Foreskin melanocyte (primary cell): ENCODE measurements at places on chromosomes 2 and 18.

- DNase-seq, result no peak
Observed at GRCh38 chr18:25284861-25285550, 67.0 kb downstream of the ZNF521 start.

GRCh38 chr2:235765181-235765820 lies 271.5 kb downstream of the AGAP1 start:
- DNase-seq, result no peak

DNA sequence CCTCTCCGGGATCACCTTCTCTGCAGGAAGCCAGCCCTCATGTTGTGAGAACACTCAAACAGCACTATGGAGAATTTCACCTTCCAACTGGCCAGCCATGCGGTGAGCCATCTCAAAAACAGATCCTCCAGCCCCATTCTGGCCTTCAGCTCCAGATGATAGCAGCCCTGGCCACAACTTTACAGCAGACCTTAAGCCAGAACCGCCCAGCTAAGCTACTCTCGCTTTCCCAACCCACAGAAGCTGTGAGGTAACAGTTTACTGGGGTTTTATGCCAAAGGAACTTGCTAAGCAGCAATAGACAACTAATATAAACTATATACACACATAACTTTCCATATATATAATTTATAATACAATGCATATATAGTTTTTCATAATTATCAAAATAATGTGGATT lies 11.6 kb upstream of the PTPN4 start:
- DNase-seq, result no peak

- DNase-seq, result no peak
Observed at GRCh38 chr2:236715077-236715476, 145.5 kb downstream of the ACKR3 start.

GRCh38 chr2:111676291-111676822 lies 207.6 kb downstream of the ANAPC1 start:
- no peak for DNase-seq

GRCh38 chr2:20762945-20763683 lies 59.8 kb downstream of the LDAH start:
- no peak for DNase-seq

- no peak for DNase-seq
Observed at GRCh38 chr2:68431316-68431972, 35.6 kb downstream of the FBXO48 start.

DNA sequence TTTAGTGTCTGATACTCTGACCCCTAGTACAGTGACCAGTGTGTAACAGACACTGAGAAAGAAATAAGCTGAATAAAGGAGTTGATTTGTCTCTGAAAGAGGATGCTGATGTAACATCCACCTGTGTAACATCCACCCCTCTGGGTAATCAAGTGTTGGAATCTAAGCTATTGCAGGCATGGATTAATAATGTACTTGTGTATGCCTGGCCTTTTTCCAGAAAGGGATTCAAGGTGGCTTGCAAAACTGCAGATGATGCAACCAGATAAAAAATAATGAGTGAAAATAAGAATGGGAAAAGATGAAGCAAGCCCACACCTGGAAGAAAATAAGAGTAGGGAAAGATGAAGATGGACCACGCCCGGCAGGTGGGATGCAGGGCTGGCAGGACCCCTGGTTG lies 48.2 kb upstream of the FOXI3 start:
- DNase-seq, result no peak

DNA sequence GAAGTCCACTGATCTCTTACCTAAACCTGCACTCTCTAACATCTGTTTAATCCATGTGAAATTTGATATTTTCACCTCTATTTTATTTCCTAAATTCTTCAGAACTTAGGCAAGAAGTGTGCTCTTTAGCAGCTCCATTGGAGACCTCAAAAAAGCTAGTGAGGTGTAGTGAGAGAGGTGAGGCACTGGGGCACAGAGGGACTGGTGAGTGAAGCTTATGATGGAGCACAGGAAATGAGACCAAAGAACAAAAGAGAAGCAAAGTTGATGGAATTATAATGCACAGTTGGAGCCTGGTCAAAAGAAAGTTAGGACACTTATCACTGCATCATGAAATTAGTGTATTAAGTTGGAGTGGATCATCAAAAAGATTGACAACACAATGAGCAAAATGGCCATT lies 1050.7 kb upstream of the NRXN1 start:
- no peak for DNase-seq

DNA sequence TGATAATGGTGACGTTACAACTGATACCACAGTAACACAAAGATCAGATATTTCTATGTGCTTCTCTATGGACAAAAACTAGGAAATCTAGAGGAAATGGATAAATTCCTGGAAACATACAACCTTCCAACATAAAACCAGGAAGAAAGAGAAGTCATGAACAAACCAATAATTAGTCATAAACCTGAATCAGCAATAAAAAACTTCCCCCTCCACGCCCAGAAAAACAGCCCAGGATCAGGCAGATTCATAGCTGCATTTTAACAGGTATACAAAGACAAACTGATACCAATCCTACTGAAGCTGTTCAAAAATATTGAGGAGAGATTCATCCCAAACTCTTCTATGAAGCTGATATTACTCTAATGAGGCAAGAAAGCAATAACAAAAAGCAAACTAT lies 1535.2 kb upstream of the LRRTM1 start:
- no peak for DNase-seq

- DNase-seq, result peak; percentile 59
Observed at GRCh38 chr18:12317664-12318333, 9.8 kb downstream of the TUBB6 start.

DNA sequence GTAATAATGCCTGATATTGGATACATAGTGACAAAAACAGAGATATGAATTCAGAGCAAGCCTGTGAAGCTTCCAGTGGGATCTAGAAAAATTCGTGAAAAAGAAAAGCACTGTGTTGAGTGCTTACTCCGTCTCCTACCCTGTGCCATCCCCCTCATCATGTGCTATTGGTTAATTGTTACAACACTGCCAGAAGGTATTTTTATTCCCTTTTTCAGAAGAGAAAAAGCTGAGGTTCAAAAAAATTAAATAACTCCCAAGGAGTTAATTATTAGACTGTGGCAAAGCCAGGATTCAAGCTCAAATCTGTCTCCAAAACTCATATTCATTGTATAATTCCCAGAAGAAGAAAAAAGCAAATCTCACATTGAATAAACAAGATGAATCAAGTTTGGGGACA lies 735.5 kb upstream of the ACVR2A start:
- no peak for DNase-seq

- DNase-seq, result peak; percentile 88
Observed at GRCh38 chr2:43110442-43110871, 115.9 kb downstream of the ZFP36L2 start.

DNA sequence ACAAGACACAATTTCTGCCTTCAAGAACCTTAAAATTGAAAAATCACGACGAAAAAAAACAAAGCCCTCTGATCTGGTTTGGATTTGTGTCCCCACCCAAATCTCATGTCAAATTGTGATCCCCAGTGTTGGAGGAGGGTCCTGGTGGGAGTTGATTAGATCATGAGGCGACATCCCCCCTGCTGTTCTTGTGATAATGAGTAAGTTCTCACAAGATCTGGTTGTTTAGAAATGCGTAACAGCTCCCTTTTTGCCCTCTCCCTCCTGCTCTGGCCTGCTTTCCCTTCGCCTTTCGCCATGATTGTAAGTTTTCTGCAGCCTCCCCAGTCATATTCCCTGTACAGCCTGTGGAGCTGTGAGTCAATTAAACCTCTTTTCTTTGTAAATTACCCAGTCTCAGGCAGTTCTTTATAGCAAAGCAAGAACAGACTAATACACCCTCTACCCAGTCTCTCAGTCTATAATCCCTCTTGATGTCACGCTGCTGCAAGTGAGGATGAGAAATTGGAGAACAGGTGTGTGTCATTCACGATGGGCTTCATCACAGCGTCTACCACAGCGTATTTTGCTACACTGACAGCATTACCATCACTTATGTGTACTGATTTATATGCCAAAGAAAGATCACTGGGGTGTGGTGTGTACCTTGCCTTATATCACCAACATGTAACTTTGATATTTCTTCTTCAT lies 330.7 kb downstream of the MTX2 start:
- DNase-seq, result no peak

- DNase-seq, result no peak
Observed at GRCh38 chr2:112646102-112646719, 472 bp downstream of the SLC20A1 start.

- DNase-seq, result no peak
Observed at GRCh38 chr18:78701771-78702396, 277.7 kb upstream of the SALL3 start.

- no peak for DNase-seq
Observed at GRCh38 chr2:128309280-128310093, 9.2 kb downstream of the HS6ST1 start.

GRCh38 chr2:28622101-28622499 lies 126.2 kb downstream of the PLB1 start:
- no peak for DNase-seq

DNA sequence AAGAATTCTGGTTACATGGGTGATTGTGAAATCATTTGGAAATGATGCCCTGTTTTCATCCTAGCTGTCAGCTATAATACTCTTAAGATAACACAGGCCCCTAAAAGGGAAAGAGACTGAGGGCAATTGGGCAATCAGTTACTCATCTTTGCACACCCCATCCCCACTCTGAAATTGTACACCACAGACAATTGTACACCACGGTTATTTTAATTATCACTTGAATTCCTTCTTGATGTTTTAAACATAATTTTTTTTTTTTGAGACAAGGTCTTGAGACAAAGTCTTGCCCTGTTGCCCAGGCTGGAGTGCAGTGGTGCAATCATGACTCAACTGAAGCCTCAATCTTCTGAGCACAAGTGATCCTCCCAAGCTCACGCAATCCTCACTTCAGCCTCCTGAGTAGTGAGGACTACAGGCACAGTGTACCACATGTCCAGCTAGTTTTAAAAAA lies 862.4 kb upstream of the ACVR2A start:
- no peak for DNase-seq

DNA sequence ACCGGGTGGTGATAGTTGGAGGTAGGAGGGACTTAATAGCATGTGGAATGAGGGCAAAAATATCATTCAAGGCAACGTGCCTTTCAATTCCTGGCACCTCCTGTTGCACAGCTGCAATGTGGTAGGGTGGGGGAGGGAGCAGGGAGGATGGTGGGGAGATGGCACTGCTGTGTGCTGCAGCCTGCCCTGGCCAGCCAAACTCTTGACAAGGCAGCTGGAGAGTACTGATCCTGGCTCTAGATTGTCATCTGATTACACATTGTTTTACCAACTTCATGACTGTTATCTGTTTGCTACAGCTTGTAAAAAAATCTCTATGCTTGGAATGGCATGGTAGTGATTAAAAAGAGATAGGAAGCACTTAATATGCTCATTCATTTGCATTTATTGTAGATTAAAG lies 47.7 kb downstream of the PLCL1 start:
- DNase-seq, result no peak

DNA sequence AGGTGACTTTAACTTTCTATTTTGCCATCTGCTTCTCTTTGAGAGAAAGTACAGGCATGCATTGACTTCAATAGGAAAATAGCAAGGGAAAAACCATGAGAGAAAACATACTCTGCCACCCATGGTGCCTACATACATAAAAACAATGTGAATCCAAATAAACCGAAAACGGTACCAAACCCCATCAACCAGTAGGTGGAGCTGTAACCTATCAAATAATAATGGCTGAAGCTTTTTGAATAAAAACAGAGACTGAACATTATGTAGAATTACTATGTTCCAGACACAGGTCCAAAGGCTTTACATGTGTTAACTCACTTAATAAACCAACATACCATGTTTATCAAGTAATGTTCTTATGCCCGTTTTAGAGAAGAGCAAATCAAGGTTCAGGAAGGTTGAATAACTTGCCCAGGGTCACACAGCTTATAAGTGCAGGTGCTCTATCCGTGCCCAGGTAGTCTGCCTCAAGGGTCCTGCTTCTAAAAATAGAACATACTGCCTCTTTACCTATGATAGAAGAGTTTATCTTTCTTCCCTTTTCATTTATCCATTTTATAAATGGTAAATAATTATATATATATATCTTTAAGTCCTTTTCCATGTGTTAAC lies 293.9 kb upstream of the SYT4 start:
- peak; percentile 51 for DNase-seq

- no peak for DNase-seq
Observed at GRCh38 chr18:70028084-70028483, 80.4 kb upstream of the CD226 start.

DNA sequence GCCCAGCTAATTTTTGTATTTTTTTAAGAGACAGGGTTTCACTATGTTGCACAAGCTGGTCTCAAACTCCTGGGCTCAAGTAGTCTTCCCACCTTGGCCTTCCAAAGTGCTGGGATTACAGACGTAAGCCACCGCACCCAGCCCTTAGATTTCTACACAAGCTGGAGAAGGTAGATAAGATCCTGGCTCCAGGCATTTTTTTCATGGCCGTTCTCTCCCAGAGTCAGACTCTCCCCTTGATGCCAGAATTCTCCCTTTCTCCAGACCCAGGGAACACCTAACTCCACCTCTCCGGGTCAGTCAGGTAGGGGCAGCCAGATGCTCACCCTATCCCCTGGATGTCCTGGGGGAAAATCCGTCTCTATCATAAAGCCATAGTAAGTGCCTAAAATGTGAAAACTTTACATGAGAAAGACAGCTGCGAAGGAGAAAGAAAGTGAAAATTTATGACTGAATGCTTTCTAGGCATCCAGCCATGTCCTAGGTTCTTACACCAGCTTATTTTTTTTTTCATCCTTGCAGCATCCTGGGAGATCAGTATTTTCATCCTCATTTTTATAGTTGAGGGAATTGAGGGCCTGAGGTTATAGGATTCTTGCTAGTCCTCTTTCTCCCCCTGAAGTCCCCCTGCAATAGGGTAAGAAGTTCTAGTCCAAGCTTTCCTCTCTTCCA lies 16.3 kb downstream of the SIX3 start:
- no peak for DNase-seq

DNA sequence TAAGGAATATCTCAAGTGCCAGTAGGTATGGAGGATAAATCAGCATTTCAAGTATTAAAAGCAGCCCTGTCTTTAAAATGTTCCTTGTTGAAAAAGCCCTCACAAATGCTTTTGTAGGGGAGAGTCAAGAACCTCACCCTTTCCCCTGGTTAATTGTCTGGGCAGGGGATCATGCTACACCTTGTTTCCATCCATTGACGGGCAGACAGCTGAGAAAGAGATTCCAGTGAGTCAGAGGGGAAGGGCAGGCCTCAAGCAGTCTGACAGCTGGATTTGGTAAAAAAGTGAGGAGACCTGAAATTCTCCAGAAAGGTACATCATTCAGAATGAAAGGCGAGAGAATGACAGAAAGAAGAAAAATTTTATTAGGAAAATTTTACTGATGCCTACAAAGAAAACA lies 203.2 kb upstream of the CYP26B1 start:
- no peak for DNase-seq

DNA sequence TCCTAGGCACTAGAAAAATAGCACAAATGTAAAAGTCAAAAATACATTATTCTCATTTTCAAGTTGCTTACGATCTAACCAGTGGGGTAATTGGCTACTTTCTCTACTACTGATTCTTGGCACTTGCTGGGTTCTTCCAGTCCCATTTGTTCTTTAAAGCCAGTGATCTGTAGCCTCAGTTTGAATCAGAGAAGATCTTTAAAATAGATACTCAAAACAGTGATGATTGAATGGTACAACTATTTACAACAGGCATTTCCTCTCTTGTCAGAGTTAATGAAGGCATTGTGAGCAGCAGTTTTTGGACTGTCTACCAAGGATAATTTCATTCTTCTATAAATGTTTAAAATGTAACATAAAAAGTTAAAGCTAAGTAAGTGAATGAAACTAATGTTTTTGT lies 128.3 kb upstream of the FSIP2 start:
- DNase-seq, result no peak

GRCh38 chr2:232473467-232473890 lies 14.2 kb downstream of the ECEL1 start:
- no peak for DNase-seq

GRCh38 chr2:174680221-174680620 lies 82.6 kb upstream of the WIPF1 start:
- no peak for DNase-seq

- no peak for DNase-seq
Observed at GRCh38 chr18:13541621-13542519, 184.5 kb downstream of the FAM210A start.
